ENCODE measurements at places on chromosomes 1 and 21. TPM values are rescaled to one million over a fixed set of nuclear protein-coding genes. Genes with fewer than 3 reads are reported as not detected.

NLRP3 gene
- not detected for total RNA-seq

AVPR1B gene
- total RNA-seq = not detected

ARHGEF11 gene
- total RNA-seq = 15.3 TPM

ITLN2 gene
- total RNA-seq = not detected

DNA sequence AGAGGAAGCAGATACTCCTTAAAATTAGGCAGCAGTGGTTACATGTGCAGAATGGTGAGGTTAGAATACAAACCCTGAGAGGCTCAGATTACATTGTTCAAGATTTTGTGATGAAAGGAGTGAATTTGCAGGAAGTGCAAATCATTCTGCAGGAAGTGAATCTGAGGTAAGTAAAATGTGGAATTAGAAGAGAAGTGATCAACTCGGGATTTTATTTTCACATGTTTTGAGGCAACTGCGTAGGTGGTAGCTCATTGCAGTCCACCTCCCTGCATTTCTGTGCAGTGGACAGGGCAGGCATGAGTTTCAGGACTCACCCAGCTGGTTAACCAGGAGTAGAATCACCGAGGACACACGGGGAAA, 2.1 kb upstream of the PLA2G2C start:
- DNase-seq = no peak

GRCh38 chr1:53837646-53837923, 511 bp downstream of the NDC1 start:
- no peak for DNase-seq

DNA sequence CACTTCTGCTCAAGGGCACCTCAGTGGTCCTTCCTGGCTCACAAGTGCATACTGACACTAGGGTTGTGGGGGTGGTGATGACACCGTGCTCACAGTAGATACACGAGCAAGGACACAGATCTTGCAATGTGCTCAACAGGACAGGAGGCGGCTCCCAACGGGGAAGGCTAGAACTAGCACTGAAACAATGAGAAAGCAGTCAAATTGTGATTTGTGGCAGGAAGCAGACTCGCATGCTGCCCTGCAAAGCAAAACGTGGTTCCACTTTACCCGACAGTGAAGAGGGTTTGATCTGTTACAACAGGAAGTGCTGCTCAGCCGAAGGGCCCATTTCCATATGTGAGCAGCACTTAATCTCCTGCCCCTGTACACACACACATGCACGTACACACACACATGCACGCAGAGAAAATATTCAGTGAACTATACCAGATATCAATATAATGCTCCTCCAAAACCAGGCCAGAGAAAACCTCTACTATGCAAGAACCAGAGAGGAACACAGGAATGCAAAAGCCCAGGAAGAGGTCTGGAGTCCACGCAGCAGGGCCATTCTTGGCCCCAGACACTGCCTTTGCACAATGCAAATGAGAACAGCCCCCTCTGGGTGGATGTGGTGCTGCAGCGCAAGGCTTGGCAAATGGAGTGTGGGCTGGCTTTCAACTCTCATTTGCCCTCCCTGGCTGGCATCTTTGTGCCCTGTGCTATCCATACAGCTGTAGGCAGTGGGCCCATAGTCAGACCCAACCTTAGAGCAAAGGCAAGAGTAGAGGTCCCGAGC, 47.1 kb downstream of the KANK4 start:
- no peak for DNase-seq

DNA sequence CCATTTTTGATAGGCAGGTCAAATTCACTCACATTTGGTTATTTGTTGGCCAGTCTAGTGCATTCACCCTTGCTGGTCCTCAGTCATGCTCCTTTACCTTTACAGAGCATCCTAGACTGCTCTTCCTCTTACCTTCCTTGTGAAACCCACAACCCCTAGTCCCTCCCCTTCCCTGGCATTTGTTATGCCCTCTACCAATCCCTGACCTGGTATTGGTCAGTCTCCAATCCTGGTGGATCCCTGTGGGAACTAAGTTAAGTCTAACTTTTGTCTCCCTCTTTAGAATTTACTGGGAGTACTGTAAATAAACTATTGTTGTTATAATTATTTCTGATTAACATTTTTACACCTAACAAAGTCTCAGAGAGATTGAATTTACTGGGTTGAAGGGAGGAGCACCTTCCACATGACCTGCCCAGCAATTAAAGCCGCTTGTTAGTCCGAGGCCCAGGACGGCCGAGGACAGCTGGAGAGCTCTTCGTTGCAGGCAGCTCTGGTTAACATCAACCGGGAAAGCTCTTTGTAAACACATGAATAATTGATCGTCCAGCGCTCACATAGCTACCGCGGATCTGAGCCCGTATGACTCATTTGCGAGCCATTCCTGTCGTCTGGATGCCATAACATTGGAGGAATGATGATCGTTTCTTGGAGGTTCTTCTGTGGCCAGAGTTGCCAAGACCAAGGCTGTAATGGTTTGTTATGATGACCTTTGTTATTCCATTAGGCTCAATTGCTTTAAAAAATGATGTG, 31.9 kb downstream of the MTARC1 start:
- DNase-seq = peak; percentile 98

GRCh38 chr1:53176452-53177208, 20.0 kb upstream of the CPT2 start:
- DNase-seq = peak; percentile 59

All from IMR-90 (cell line).